Cardiac muscle cell (in vitro differentiated cells and primary cell): ENCODE measurements at places on chromosomes 2 and 18.

- DNase-seq: no peak
These were observed 34.8 kb downstream of the PTPRM start for GRCh38 chr18:7601936-7602335.

GRCh38 chr2:25164561-25164960 is 3.8 kb downstream of the POMC start:
- peak; percentile 6 for DNase-seq

- DNase-seq: no peak
These were observed 38.5 kb upstream of the ZNF396 start for GRCh38 chr18:35415511-35416073.

- DNase-seq: no peak
These were observed 231.9 kb downstream of the PTGR3 start for GRCh38 chr18:74977041-74977440.

DNA sequence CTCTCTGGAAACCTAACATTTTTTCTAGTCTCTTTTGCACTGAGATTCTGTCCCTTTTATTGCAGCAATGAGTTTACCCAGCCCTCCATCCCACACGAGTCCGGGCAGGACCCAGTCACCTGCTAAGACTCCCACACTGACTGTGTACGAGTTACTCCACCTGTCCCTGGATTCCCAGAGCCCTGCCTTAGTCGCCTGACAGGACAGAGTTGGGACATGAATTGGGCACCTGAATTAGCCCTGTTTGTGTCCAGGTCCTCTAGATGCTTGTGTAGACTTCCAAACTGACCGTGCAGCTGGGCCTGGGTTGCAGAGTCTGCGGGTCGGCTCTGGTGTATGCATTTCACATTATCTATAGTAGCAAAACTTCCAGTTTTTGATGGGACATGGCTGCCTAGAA is 238.7 kb downstream of the VAPA start:
- no peak for DNase-seq

- no peak for DNase-seq
These were observed 44.2 kb downstream of the TMEM37 start for GRCh38 chr2:119475857-119476244.

- no peak for DNase-seq
These were observed 1056.7 kb upstream of the FANCL start for GRCh38 chr2:59297816-59298215.

- no peak for DNase-seq
These were observed 22.0 kb downstream of the MARCHF4 start for GRCh38 chr2:216350214-216350791.

DNA sequence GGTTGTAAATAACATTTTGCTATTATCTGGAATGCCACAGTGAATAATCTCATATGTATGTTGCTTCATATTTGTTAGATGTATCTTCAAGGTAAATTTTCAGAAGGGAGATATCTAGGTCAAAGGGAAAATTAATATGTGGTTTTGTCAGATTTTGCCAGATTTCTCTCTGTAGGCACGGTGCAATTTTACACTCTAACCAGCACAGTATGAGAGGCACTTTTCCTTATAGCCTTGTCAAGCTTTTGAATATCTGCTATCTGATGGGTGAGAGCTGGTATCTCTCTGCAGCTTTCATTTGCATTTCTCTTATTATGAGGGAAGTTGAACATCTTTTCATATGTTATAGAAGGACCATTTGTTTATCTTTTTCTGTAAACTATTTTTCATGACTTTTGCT is 175.7 kb upstream of the PGAP1 start:
- no peak for DNase-seq

- no peak for DNase-seq
These were observed 258.3 kb downstream of the PRKCE start for GRCh38 chr2:45909677-45910191.

- DNase-seq: no peak
These were observed 133.9 kb upstream of the CDH20 start for GRCh38 chr18:61199171-61199848.

- no peak for DNase-seq
These were observed 167.4 kb upstream of the RAB6C start for GRCh38 chr2:129812071-129812470.

- DNase-seq: peak; percentile 56
These were observed 80.9 kb downstream of the NABP1 start for GRCh38 chr2:191758518-191759507.

- peak; percentile 5 for DNase-seq
These were observed 2.1 kb downstream of the POMC start for GRCh38 chr2:25165992-25166875.

DNA sequence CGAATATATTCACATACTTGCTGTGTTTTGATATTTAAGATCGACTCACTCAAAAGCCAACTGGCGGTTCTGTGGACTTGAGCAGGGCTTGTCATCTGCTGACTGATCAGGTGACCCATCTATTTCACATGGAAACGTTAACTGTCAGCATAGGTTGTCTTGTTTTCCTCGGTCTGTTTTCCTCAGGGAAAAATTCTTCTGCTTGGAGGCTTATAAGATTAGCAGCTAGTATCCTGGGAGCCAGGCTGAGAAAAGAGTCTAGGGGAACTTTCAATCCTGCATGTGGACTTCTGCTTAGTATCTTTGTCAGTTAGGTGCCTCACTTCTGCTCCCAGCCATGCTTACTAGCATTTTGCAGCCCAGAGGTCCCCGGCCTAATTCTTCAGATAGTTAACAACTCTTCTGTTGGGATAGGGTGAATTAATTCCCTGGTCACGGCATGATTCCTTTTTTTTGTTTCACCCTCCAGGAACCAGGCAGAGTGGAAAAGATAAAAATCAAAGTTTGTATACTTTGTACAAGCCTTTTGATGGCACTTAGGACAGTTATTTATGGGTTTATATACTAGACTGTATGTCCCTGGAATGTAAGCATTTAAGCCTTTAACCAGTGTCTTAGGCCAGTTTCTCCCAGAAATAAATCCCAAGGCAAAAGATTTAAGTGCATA is 226.0 kb downstream of the GULP1 start:
- DNase-seq: peak; percentile 65

DNA sequence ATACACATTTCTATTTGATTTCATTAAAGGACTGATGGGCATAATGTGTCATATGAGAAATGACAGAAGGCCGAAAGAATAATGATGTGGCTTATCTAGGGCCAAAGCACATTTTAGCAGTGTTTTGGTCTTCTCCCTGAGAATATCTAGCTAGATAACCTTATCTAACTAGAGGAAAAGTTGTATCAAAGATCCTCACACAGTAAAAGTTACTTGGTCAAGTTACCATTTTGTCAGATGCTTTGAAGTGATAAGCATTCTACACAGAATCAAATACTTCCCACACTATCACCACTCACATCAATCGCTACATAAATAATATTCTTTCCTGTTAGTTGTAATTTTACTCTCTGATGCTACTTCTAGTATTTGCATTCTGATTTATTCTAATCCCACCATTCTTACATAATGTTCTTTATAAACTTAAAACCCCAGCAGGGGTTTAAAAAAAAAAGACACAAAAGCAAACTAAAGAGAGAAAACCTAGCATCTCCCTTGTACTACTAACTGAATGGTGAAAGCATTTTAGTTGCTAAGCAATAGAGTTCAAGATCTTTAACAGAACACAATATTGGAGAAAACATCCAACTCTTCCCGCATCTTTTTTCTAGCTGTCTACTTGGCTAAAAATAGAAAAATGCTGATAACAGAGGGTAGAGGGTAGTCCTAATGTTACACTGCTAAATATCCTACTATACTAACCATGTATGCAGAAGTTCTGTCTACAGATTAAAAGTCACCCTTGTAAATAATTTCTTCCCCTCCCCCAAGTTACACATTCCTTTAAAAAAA is 8.0 kb downstream of the XPO1 start:
- peak; percentile 16 for DNase-seq

GRCh38 chr2:235534678-235535422 is 41.0 kb downstream of the AGAP1 start:
- DNase-seq: no peak

DNA sequence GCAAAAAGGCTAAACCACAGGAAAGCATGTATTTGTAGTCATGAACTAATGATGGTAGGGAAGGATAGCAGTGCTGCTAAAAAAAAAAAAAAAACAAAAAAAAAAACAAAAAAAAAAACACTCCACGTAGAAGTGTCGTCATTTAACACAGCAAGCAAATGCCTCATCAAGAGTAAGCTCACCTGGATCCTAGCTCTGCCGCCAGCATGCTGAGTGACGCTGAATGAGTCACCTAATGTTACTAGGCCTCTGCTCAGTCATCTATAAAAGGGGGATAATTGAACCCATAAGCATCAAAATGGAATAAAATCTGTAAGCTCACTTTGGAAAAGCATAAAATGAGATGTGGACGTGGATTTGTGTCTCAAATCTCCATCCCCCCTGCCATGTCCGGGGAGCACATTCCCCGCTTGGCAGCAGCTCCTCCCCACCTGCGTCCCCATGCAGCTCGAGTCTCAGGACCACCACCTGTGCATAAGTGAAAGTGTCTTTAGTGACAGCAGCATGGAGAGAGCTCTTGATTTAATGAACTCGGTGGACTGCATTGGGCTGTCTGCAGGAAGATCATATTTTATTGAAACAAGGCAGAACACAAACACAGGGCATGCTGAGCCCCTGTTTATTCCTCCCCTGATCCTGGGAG is 427.5 kb downstream of the LRATD1 start:
- DNase-seq: no peak

GRCh38 chr2:134917888-134918525 is 615 bp upstream of the CCNT2 start:
- no peak for DNase-seq

DNA sequence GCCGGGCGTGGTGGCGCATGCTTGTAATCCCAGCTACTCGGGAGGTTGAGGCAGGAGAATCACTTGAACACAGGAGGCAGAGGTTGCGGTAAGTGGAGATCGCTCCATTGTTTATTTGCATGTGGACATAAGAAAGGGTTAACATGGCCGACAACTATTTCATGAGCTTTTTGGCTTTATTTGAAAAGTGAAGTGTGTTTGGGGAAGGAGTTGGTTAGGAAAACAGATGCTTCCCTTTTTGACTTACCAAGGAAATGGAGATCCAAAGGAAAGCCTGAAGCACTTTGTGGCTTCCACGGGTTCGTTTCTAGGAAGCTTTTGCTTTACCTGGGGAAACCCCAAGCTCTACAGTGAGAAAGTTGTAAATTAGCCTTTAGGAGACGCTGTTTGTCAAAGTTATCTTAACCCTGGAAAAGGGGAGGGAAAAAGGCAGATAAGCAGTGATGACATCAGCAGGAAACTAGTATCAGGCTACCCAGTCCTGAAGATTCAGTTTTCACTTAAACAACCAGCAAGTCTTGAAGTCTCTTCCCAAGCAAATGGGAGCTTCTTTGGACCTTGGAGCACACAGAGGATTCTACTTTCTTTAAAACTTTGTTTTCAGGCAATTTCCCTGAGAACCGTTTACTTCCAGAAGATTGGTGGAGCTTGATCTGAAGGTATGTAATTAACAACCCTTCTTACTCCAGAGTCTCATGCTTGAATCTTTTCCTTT is at the start of gene CASP10:
TSS of gene CASP10 (plus strand) at position 492 of the 715 bp plus-strand sequence. CDS start 2,637 bp downstream, outside the sequence.
- no peak for DNase-seq

DNA sequence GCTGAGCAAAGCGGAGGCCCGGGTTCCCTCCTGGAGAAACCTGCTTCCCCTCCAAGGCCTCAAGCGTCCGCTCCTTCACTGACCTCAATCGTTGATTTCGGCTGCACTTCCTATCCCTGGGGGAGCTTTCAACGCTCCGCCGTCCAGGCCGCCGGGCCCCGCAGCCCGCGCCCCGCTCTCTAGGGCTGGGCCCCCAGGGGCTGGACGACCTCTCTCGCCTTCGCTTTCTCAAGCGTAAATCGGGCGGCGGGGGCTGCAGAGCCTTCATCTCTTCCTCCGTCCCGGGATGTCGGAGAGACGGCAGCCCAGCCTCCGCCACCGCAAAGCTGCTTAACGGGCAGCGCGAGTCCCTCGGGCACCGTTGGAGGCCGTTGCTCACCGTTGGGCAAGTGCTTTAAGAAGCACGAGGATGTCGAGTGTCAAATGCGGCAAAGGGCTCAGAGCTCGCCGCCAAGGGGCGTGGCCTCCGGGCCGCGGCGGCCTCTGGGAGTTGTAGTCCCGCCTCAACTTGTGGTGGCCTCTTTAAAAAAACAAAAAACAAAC is 8.5 kb downstream of the HES6 start:
- peak; percentile 72 for DNase-seq

- peak; percentile 91 for DNase-seq
These were observed at the start of gene ASB1 for GRCh38 chr2:238426568-238427434. TSS of gene ASB1 (plus strand) at chr2:238426927. CDS start at chr2:238427071, 144 bp downstream.

DNA sequence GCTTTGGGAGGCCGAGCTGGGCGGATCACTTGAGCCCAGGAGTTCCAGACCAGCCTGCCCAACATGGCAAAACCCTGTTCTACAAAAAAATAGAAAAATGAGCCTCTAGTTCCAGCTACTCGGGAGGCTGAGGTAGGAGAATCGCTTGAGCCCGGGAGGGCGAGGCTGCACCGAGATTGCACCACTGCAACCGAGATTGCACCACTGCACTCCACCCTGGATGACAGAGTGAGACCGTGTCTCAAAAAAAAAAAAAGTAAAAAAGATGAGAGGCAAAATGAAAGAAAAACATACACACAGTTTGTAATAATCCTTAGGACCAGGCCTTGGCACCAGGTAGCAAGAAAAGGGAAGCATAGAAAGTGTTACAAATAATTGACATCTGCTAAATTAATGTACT is 22.0 kb downstream of the RBM43 start:
- no peak for DNase-seq

DNA sequence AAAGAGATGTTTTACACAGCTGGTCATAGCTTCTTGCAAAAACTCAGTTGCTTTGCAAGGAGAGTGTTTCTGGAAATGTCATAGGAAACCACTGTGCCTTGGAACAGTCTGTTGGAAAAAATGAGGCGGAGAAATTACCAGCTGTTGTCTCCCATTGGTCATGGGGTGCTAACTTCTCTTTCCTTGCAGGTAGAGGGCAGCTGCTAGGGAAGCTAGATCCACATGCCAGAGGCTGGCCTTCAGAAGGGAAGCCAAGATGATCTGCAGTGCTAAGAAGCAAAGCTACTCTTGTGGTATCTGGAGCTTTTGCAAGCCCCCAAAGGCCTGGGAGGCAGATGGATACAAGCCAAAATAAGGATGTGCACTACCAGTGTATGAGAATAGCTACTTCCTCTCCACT is 34.8 kb upstream of the LAMA1 start:
- no peak for DNase-seq

GRCh38 chr18:49028801-49029506 is 78.2 kb upstream of the SMAD7 start:
- no peak for DNase-seq

- DNase-seq: no peak
These were observed 13.9 kb downstream of the CROCC2 start for GRCh38 chr2:240919786-240920782.

DNA sequence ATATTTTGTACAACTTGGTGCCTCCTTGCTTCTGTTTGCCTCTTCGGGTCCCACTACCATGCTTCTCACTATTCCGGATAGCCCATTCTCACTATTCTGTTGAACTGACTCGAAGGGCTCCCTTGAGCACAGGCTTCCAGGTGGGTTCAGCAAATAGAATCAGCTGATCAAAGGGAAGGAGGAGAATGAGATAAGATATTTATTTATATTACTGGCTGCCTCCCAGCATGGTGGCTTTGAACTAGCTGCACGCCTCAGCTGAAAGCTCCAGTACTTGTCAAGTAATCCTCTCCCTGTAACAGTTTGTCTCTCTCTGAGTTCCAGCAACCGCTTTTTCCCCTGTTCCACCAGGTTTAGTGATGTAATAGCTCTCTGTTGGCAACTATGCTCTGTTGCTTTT is 187.8 kb upstream of the HNRNPA3 start:
- no peak for DNase-seq
